H9 (cell line): ENCODE measurements at places on chromosomes 2 and 18.

DNA sequence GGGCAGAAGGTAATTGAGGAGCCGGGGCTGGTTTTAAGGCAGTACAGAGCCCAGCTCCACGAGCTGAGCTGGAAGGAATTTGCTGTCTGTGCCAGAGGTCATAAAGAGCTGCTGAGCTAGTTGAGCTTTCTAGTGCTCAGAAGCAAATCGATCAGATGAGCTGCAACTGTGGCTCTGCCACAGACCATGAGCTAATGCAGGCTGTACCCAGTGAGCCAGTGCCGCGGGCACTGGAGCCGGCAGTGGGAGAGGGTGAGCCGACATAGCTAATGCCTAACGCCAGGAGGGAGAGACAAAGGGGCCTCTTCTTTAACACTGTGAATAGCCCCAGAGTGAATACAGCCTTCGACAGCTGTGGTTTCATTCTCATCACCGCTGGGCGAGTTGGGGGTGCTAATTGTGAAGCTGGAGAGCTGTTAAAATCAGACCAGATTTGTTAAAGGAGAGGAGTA lies 410.1 kb upstream of the TCF4 start:
- peak; percentile 41 for DNase-seq

DNA sequence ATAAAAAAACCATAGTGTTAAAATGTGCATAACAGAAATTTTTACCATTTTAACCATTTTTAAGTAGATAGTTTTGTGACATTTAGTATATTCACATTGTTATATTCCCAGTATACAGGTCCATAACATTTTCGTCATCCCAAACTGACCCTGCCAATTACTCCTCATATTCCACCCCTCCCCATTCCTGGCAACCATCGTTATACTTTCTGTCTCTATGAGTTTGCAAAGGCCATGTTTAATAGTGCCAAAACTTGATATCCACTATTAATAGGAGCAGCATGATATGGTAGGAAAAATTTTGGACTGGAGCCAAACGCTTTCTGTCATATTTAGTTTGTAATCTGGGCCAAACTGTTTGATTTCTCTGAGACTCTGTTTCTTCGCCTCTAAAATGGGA lies 30.9 kb downstream of the PLCL1 start:
- DNase-seq = no peak

DNA sequence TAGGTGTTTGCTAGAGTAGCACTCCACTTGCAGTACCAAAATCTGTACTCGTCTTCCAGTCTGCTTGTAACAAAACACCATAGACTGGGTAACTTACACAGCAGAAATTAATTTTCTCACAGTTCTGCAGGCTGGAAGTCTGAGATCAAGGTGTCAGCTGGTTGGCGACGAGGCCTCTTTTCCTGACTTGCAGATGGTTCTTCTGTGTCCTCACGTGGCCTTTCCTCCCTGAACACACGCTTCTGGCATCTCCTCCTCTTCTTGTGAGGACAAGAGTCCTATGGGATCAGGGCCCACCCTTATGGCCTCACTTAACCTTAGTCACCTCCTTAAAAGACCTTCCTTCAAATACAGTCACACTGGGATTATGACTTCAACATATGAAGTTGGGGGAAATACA lies 493.5 kb upstream of the MYT1L start:
- DNase-seq = no peak

DNA sequence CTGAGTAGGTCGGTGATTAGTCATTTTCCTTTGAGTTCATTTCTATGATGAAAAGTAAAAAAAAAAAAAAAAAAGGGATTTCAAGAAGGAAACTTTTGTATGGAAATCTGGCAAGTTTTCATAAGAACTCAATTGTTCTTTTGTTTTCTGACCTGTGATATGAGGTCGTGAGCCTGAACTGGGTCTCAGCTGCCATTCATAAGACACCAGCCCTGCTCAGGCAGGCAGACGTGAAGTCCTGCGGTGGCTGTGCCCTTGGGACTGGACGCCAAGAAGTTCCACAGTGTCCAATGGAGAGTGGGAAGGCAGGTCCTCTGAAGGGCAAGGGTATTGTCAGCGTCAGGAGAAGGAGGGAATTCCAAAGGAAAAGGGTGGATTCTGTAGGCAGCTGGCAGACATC lies 183.9 kb downstream of the NCK2 start:
- DNase-seq = no peak

GRCh38 chr2:44766220-44766619 lies 175.3 kb upstream of the SIX3 start:
- DNase-seq = no peak

- peak; percentile 52 for DNase-seq
These were observed 38.3 kb downstream of the ITGA6 start for GRCh38 chr2:172465417-172466334.

GRCh38 chr2:217667512-217667911 lies 335.3 kb downstream of the TNS1 start:
- no peak for DNase-seq

DNA sequence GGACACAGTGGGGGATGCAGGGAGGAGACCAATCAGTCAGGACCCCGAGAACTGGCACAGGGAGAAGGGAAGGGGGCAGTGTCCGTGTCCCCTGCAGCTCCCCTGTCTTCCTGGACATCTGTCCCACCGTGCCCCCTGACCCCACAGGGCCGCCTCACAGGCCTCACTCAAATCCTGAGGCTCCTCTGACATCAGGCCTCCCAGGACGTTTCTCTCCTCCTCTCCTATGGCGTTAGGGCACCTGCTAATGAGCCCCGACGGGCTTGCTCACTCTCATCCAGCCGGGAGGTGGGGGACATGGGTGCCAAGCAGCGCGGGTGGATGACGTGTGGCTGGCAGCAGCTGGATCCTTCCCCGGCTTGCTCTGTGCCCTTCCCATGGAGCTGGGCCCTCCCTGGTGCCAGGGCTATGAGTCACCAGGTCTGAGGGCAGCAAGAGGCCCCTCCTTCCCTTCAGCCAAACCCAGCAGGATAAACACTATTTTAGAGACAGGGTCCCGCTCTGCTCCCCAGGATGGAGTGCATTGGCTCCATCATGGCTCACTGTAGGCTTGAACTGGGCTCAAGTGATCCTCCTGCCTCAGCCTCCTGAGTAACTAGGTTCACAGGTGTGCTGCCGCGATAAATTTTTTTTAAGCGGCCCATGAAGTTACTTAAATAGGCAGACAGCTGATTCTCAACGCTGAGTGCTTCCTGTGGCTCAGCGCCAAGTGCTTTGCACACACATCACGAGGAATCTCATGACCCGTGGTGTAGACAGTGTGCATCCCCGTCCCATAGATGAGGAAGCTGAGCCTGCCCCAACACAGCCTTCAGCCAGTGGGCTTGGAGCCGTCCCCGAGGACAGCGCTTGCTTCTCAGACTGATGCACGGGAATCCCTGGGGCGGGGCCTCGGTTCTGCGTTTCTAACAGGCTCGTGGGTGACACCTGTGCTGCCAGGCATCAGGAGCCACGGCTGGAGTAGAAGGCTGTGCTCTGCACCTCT lies 64.5 kb upstream of the HDAC4 start:
- DNase-seq = peak; percentile 23

- no peak for DNase-seq
These were observed 73.0 kb upstream of the YWHAQ start for GRCh38 chr2:9703701-9704221.

DNA sequence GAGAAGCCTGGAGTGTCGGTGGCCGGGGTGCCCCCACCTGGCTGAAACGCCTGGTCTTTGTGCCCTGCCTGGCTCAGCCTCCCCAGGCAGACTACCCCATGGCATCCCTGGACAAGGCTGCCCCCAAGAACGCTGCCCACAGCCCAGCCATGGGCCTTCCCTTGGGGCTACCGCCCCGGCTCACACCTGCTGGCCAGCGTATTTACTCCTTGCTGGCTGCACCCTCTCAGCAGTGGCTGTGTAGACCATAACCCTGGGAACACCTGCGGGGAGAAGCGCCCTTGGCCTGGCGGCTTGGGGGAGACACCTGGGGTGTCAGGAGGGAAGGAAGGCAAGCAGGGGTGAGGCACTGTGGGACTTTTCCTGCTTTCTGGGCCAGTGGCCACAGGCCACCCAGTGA lies 17.3 kb downstream of the CAPN10 start:
- no peak for DNase-seq

DNA sequence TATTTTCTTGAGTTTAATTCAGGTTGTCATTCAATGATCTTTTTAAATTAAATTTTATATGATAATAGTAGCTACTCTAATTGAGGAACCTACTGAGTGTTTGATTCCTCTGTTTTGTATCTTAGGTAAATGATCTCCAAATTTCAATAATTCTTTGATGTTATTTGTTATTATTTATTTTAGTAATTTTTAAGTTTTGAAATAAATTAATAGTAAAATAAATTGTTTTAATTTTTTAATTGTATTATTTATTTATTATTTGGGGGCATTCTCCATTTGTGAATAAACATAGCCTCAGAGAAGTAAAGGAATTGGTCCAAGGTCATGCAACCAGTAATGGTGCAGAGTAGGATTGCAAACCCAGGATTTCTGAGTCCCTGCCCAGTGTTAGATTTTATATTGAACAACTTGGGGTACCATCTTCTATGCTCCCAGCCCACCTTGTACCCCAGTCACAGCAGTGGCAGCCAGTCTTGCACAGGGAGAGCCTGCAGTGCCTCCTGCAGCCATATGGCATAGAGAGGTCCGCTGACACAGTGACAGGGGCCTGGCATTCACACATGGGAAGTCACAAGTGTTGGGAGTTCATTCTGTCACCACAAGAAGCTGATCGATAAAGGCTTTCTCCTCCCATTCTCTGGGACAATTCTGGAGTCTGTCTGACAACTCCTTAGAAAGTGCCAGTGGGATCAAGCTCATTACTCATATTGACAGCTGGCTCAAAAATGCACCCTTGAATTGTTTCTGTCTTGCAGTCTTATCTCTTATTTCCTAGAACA lies 110.0 kb upstream of the ETAA1 start:
- no peak for DNase-seq

DNA sequence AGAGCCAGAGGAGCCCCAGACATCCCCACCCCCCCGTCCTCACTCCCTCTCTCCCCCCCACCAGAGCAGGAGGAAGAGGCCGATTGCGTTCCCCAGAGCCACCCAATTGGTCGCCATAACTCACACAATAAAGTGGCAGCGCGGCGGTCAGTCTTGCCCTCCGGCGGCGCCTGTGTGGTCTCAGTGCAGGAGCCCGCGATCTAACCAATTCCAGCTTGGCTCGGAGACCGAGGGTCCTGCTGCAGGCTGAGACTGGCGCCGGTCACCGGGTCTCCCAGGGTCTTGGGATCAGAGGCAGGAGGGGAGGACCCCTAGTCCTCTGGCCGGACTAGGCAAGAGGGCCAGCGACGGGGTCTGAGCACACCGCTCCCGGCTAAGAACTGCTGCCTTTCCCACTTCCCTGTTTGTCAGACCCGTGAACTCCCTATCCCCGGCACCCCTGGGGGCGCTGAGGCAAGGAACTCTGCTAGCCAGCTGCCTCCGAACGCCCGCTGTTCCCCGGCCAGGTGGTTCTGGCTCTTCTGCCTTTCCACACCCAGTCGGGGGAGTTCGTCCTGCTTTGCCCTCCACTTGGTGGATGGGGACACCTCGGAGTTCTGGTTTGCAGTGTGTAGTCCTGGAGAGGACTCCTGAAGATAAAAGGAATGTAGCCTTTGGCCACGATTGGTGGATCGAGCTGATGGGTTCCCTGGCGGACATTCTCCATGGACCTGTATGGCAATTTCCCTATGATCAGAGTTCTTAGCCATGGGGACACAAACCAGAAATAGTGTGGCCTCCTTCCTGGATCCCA lies 1.0 kb upstream of the HOXD12 start:
- DNase-seq = peak; percentile 75

DNA sequence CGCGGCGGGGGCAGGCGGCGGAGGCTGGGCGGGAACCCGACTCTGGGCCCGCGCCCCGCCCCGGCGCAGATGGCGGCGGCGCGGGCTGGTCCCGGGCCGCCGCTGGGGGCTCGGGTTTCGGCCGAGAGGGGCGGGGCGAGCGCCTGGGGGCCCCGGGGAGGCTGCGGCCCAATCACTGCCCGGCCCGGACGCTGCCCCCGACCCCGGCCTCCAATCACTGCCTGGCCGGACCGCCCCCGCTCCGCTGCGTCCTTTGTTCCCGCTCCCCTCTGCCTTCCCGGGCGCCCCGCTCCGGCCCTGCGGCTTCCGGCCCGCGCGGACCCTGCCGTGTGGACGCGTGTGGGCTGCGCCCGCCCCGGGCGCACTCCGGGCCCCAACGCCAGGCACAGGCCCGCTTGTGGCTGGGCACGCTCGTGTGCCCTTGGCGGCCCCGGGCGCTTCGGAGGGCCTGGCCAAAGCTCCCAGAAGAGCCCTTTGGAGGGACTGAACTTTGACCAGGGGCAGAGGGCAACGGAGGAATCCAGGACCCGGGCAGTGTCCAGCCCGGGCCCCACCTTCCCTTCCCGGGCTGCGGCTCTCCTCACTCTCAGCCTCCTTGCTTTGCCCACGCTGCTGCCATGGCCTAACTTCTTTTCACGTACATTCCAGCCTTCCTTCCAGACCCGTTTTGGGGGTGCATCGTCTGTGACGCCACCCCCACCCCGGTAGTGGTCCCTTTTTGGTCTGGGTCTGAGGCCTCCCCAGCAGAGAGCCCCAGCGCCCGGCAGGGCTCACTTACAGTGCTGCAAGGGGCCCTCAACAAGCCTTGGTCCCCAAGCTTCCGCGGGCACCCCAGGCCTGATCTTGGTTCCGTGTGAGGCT lies 27.1 kb upstream of the PTMA start:
- DNase-seq = peak; percentile 92

GRCh38 chr2:210536973-210537650 lies 19.3 kb upstream of the CPS1 start:
- no peak for DNase-seq
